ENCODE measurements at places on chromosomes 11 and 22. TPM values are rescaled to one million over a fixed set of nuclear protein-coding genes. Genes with fewer than 3 reads are reported as not detected.

Gene LBHD1
- 7.6 TPM for polyA plus RNA-seq

Gene TMPRSS4
- not detected for polyA plus RNA-seq

Gene RBMXL2
- polyA plus RNA-seq: not detected

Gene TSPAN32
- 68.5 TPM for polyA plus RNA-seq

Gene BIRC3
- 36.7 TPM for polyA plus RNA-seq

Gene CABP4
- 0.36 TPM for polyA plus RNA-seq

Gene RAG1
- polyA plus RNA-seq: 0.35 TPM

Gene RIN1
- 2.3 TPM for polyA plus RNA-seq

Gene HYLS1
- polyA plus RNA-seq: 6.9 TPM

Gene CBX6
- 10.8 TPM for polyA plus RNA-seq

Gene ARHGAP32
- 0.48 TPM for polyA plus RNA-seq

Data from CD8-positive, alpha-beta memory T cell (primary cell).